CD4-positive, alpha-beta T cell treated with Interferon gamma for 1 hour (primary cell): ENCODE measurements at places on chromosomes 2 and 18.

GRCh38 chr2:10196948-10197696, 74.6 kb downstream of the RRM2 start:
- no peak for DNase-seq

DNA sequence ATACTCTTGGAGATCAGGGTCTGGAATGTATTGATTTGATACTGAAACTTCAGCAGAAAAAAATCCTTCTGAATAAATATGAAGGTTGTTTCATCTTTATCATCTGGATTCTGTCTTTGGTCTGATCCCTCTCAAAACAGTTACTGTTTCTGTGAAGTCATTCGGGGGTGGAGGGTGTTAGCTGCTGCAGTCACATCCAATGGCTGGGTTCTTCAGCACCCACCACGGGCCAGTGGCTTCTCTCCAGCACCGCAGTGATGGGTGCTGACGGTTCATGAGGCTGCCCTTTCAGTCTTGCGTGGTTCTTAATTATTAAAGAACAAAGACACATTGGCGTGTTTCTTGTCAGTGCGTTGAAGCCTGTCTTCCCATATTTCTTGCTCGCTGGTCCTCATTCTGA, 148.0 kb downstream of the LDLRAD4 start:
- no peak for DNase-seq

GRCh38 chr2:36650031-36650829, 46.3 kb upstream of the VIT start:
- DNase-seq = no peak

GRCh38 chr18:55419132-55419946, 168.7 kb downstream of the TCF4 start:
- no peak for DNase-seq

GRCh38 chr2:15700131-15700530, 108.5 kb downstream of the DDX1 start:
- no peak for DNase-seq

- no peak for DNase-seq
Measured at GRCh38 chr2:57862153-57862552, 184.5 kb upstream of the VRK2 start.

- DNase-seq = no peak
Measured at GRCh38 chr18:48679236-48679635, 140.4 kb downstream of the CTIF start.

DNA sequence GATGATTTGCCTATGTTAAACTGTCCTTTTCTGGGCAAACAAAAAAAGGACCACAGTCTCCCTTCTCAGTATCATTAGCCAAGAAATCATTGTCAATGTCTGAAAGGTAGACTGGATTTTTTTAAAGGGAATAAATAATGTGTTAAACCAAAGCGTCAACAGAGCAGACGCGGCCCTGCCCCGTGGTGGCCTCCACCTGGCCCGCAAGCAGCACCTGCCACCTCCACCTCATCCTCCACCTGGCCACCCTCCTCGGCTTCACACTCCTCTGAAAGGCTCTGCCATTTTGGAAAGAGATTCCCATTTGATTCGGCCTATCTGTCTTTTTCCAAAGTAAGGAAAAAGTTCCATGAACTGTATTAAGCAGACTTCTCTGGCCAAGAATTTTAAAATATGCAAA, 67.9 kb upstream of the TMEM200C start:
- no peak for DNase-seq

DNA sequence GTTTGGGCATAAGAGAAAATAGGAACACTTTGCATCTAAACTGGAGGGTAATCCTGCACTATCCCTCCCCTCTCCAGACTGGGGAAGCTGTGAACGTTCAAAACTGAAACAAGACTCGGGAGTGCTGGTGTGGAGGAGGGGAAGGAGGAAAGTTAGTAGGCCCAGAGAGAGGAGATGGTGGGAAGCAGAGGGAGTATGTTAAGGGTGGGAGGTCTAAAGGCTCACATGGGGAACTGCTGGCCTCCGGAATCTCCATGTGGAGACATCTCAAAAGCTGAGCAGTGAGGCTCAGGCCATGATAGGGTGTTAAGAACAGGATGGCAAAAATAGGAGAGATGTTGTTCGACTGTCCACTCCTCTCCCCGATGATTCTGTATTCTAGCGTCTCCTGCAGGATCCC, 47.9 kb downstream of the ADD2 start:
- DNase-seq = no peak

DNA sequence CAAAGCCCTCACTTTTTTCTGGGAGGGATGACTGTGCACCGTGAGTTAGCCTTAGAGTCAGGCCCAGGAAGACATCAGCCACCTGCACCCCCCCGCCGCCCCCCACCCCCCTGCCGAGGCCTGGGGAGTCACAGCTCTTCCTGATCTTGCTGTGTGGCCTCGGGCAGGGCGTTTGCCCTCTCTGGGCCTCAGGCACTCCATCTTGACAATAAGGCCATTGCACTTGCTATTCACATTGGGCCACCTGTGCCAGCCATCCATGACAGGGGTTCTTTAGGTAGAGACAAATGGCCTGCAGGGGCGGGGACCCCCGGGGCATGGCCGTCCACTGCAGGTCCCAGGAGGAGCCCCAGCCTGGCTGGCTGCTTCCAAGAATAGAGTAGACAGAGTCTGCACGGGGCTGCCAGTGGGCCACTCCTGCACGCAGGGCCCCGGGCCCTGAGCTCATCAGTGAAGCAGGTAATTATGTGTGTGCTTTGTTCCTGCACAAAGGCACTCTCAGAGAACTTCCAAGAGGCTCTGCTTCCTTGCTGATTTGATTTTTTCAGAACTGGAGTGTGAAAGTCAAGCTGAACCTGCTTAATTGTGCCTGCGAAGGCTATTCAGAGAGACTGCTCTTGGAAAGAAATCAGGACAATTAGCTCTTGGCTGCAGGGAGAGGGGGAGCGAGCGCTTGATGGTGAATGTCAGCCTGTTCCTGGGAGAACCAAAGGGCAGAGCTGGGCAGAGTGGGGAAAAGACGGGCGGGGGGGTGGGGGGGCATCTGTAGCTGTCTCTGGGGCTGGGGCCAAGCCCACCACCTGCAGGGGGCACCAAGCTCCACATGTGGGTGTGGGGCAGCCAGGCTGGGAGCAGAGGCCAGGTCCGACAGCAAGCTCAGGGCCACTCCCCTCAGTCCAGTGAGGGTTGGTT, 40.3 kb downstream of the RRM2 start:
- no peak for DNase-seq
